ENCODE measurements at places on chromosomes 6 and 20. TPM values are rescaled to one million over a fixed set of nuclear protein-coding genes. Genes with fewer than 3 reads are reported as not detected.
A peak's percentile ranks its signal among the peaks of the same experiment; 100 is the strongest.

DNA sequence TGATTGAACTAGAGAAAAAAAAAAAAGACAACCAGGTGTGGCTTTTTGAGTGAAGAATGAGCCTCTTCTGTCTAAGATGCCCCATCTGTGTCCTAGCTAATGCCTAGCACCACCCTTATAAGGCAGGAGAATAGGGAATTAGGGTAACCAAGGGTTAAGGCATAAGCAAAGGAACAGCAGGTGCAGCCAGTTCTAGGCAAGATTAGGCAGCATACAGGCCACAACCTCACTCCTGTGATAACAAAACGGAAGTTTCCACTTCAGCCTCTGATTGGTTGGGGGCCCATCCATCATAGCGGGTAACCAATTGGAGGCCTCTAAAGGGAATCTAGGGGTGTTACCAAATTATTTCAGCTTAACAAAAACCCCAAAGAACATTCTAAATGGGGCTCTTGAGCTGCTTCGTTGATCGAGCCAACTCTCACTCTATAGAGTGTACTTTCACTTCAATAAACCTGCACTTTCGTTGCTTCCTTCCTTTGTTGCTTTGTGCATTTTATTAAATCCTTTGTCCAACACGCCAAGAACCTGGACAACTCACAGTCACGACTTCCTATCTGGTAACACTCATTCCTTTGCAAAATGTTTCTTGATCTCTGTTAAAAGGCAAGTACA is 61.9 kb upstream of the TAGAP start:
- DNase-seq = peak; percentile 77
- no peak overlapping the region for H3K27ac ChIP-seq
- H3K4me1 ChIP-seq = no peaks in the 10 kb centered on the region
- H3K4me3 ChIP-seq = no peak overlapping the region
- H3K36me3 ChIP-seq = no peaks in the 10 kb centered on the region

Gene GGT7
- 12.1 TPM for total RNA-seq

DNA sequence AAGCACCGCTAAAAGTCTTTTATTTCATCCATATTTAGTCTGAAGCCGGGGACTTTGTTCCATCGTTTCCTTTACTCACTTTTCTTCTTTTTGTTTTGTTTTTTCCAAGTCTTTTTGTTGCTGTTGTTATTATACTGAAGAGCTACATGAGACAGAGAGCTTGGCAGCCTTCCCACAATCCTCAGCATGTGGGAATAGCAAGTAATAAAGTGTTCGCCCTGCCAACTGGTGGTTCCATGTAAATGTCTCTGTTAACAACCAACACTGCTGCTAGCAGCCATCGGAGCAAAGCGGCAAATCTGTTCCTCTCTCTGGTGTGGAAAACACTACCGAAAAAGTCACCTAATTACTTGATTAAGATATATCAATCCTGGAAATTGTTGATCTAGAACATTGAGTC is 437.8 kb upstream of the ID4 start:
- no peak for DNase-seq
- H3K4me3 ChIP-seq = no peak overlapping the region
- no peaks in the 10 kb centered on the region for H3K36me3 ChIP-seq
- H3K27me3 ChIP-seq = no peaks in the 10 kb centered on the region
- no peak overlapping the region for H3K27ac ChIP-seq
- H3K4me1 ChIP-seq = no peaks in the 10 kb centered on the region

Gene BHLHE23
- not detected for total RNA-seq

- no peak for DNase-seq
- H3K27ac ChIP-seq = no peak overlapping the region
- H3K36me3 ChIP-seq = no peaks in the 10 kb centered on the region
- no peak overlapping the region for H3K4me3 ChIP-seq
- H3K27me3 ChIP-seq = no peaks in the 10 kb centered on the region
- H3K4me1 ChIP-seq = no peaks in the 10 kb centered on the region
These were observed 3.8 kb upstream of the RNF146 start for GRCh38 chr6:127262896-127263295.

Gene SLC16A10
- total RNA-seq = 48.8 TPM

- H3K27ac ChIP-seq = peak overlapping the region; percentile 55
- no peak overlapping the region for H3K4me3 ChIP-seq
- H3K4me1 ChIP-seq = peaks cover 9% of the 10 kb centered on the region
- no peaks in the 10 kb centered on the region for H3K27me3 ChIP-seq
- H3K36me3 ChIP-seq = no peaks in the 10 kb centered on the region
These were observed 131.4 kb upstream of the SLC2A12 start for GRCh38 chr6:134183844-134184243.

DNA sequence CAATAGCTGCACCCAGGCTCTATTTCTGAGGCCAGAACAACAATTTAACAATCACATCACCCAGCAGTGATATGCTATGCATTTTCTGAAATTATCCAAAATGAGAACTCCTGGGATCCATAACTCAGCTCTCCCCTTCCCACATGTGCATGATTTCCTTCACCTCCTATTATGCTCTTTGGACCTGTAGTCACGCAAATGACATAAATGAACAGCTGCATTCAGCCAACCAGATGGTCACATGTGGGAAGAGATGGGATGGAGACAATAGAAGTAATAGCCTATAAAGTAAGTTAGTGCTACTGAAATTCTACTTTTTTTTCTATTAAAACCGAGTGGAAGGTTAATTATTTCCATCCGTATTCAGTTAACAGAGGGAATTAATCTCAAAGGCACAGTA is 662.1 kb upstream of the ID4 start:
- no peaks in the 10 kb centered on the region for H3K4me1 ChIP-seq
- DNase-seq = no peak
- H3K36me3 ChIP-seq = no peaks in the 10 kb centered on the region

Gene VSX1
- total RNA-seq = 0.18 TPM
